SJCRH30 (cell line): ENCODE measurements at places on chromosomes 3 and 15. TPM values are rescaled to one million over a fixed set of nuclear protein-coding genes. Genes with fewer than 3 reads are reported as not detected.

TGM4 gene
- not detected in 2 replicates for total RNA-seq

RFX7 gene
- 13.7 and 15.3 TPM in 2 replicates for total RNA-seq

ST3GAL6 gene
- 17.1 and 17.6 TPM in 2 replicates for total RNA-seq

CCDC191 gene
- total RNA-seq = 0.20 TPM in 1 of 2 replicates, not detected in the other

DNA sequence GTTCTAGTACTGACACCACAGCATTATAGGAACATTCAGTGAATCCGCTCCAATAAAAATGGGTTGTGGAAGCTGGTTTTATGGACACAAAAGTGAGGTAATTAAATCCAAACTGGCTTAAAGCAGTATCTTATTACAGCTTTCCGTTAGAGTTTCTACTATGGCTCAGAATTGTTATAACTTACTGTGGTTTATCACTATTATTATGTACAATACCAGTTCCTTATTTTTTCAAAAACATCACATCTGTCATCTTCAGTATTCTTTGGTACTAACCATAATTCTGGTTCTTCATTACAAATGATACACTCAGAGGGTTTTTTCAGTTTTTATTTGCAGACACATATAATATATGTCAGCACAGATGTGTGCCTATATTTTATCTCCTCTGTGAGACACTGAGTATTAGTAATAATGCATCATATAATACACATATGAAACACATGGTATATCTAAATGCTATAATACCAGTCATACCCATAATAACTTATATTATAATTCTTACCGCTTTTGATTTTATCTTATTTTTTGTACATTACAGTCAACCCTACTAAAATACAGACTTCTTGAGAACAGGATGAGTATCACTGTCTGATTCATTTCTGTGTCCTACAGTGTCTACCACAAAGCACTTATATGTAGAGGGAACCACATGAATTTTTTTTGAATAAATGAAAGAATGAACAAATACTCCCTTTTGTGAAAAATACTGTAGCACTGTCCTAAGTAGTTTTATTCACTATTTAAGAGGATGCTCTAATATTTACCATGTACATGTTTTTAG is 39.0 kb downstream of the CMSS1 start:
- no peak overlapping the region for H3K27ac ChIP-seq
- peaks cover 9% of the 10 kb centered on the region for H3K36me3 ChIP-seq
- no peak for DNase-seq
- H3K27me3 ChIP-seq = no peaks in the 10 kb centered on the region
- H3K4me1 ChIP-seq = peaks cover 11% of the 10 kb centered on the region

DNA sequence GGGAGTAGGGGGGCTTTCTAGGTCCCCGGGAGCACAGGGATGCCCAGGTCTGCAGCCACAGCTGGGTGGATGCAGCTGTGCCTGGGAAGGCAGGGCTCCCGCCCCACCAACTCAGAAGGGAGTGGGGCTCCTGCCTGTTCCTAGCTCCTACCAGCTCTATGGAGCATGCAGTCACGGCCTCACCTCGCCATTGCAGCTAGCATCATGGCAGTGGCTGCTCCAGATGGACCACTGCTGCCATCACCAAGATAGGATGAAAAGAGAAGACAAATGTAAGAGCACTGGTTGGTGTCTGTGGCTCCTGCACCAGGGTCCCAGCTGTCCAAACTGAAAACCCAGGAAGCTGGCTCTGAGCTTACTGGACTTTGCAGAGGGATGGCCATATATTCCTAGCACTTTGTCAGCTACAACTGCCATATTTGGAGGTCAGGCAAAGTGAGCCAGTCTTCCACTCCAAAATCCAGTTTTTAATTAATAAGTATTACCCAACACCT is 3.0 kb upstream of the LIMD1 start:
- H3K4me1 ChIP-seq = peaks cover 20% of the 10 kb centered on the region
- no peak for DNase-seq
- no peaks in the 10 kb centered on the region for H3K27me3 ChIP-seq
- H3K4me3 ChIP-seq = no peak overlapping the region
- H3K27ac ChIP-seq = no peak overlapping the region

DNA sequence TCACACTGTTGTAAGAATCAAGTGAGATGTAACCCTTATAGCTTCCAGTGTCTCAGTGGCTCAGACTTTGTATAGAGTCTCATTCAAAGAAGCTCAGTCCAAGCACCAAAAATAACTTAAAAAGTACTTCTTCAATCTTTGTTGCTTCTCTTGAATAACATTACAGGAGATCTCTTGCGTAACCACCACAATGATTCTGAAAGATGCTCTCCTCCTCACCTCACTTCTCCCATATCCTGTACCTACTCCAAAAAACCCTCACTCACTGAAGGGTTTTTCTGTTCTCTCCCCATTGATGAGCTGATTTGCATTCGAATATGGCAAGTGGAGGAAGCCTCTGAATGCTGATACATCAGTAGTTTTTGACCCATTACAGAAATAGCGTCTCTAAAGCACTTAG is 39.4 kb upstream of the MRPS22 start:
- H3K4me3 ChIP-seq = no peak overlapping the region
- no peak for DNase-seq
- no peaks in the 10 kb centered on the region for H3K27me3 ChIP-seq

DNA sequence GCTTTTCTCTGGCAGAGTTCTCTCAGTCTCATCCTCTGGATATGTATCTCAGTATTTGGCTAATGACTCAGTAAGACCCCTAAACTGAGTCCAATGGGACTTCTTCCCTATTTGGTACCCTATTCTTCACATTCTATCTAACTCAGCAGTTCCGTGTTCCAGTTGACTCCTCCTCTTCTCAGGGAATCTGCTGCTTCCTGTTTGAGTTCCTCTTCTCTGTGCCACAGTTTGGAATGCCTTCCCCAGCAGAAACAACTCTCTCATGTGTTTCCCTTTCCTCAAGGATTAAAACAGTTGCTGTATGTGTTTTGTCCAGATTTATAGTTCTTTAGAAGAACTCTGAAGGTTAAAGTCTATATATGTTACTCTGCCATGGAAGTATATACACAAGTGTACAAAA is 344.0 kb upstream of the RARB start:
- no peak overlapping the region for H3K27ac ChIP-seq
- no peaks in the 10 kb centered on the region for H3K36me3 ChIP-seq
- no peaks in the 10 kb centered on the region for H3K4me1 ChIP-seq
- H3K27me3 ChIP-seq = no peaks in the 10 kb centered on the region
- DNase-seq = no peak

DNA sequence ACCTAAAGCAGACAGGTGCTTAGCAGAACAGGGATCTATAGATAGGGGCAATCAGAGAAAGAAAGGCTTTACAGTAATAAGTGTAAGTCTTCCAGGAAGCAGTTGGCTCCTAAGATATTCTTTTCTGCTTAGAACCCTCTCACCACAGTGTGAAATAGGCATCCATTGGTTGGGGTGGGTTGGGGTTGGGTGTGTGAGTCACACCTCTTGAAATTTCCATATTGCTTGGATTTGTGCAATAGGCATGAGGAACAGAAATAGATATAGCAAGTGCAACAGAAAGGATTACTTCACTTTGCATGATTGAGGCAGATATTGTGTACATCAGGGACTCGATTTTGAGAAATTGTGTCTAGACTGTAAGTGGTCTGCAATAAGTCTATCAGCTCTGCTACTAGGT is 200.1 kb upstream of the GAP43 start:
- H3K4me3 ChIP-seq = no peak overlapping the region
- no peaks in the 10 kb centered on the region for H3K27me3 ChIP-seq

- H3K27ac ChIP-seq = no peak overlapping the region
- H3K4me1 ChIP-seq = peaks cover 14% of the 10 kb centered on the region
- no peaks in the 10 kb centered on the region for H3K27me3 ChIP-seq
- no peak overlapping the region for H3K4me3 ChIP-seq
- H3K36me3 ChIP-seq = no peaks in the 10 kb centered on the region
- no peak for DNase-seq
Measured at GRCh38 chr3:108126348-108126747, 35.5 kb upstream of the CD47 start.

GRCh38 chr3:160474416-160474838 is 24.8 kb upstream of the TRIM59 start:
- no peaks in the 10 kb centered on the region for H3K36me3 ChIP-seq
- no peaks in the 10 kb centered on the region for H3K4me1 ChIP-seq
- no peak overlapping the region for H3K27ac ChIP-seq
- no peak overlapping the region for H3K4me3 ChIP-seq

DNA sequence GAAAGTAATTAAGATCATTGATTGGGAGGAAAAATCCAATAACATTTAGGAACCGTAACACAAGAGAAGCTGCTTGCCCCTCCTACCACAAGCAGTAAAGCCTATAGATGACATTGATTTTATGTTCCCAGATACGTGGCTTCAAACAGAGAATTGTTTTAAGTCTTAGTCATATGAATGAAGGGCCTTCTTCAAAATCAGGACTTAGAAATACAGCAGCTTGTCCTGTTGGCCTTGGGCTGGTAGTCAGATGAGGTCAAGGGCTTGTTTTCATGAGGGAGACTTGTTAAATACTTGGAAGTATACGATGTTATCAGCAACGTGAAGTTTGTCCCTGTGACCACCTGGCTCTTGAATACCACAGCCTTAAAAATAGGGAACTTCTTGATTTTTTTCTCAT is 114.4 kb downstream of the VGLL4 start:
- H3K36me3 ChIP-seq = no peaks in the 10 kb centered on the region
- no peaks in the 10 kb centered on the region for H3K27me3 ChIP-seq
- DNase-seq = no peak
- H3K27ac ChIP-seq = no peak overlapping the region

- DNase-seq = peak; percentile 40
- peaks cover 3% of the 10 kb centered on the region; the same call in 1 of the 2 replicates for H3K27me3 ChIP-seq
- H3K4me1 ChIP-seq = no peaks in the 10 kb centered on the region
- H3K4me3 ChIP-seq = no peak overlapping the region
- H3K27ac ChIP-seq = no peak overlapping the region
- H3K36me3 ChIP-seq = no peaks in the 10 kb centered on the region
Measured at GRCh38 chr3:114155370-114155821, 23.5 kb downstream of the DRD3 start.

GRCh38 chr3:113662824-113663223 is 33.6 kb downstream of the USF3 start:
- H3K36me3 ChIP-seq = peaks cover 7% of the 10 kb centered on the region; the same call in 1 of the 2 replicates
- peaks cover 25% of the 10 kb centered on the region for H3K4me1 ChIP-seq
- no peak overlapping the region for H3K27ac ChIP-seq
- H3K4me3 ChIP-seq = no peak overlapping the region
- H3K27me3 ChIP-seq = no peaks in the 10 kb centered on the region
- DNase-seq = no peak

- no peak overlapping the region for H3K27ac ChIP-seq
- no peaks in the 10 kb centered on the region for H3K27me3 ChIP-seq
- no peaks in the 10 kb centered on the region for H3K4me1 ChIP-seq
- DNase-seq = no peak
Measured at GRCh38 chr3:57753016-57753415, 3.1 kb upstream of the SLMAP start.

- H3K27ac ChIP-seq = no peak overlapping the region
- H3K4me1 ChIP-seq = no peaks in the 10 kb centered on the region
- H3K27me3 ChIP-seq = no peaks in the 10 kb centered on the region
- H3K4me3 ChIP-seq = no peak overlapping the region
- DNase-seq = no peak
- H3K36me3 ChIP-seq = no peaks in the 10 kb centered on the region
Measured at GRCh38 chr3:1632128-1632527, 466.5 kb upstream of the CNTN4 start.

DNA sequence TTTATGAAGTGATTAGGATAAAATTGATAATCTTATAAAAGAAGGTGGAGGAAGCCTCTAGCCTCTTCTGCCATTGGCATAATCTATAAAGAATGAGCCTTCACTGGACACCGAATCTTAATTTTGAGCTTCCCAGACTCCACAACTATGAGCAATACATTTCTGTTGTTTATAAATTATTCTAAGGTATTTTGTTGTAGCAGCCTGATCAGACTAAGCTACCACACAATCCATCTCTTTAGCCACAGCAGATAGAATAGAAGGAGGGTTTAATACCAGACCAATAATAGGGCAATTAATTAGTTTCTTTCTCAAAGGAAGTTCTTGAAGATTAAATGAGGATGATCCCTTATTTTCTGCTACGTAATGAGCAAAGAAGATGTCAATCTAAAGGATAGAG is 33.3 kb downstream of the SUCNR1 start:
- no peaks in the 10 kb centered on the region for H3K36me3 ChIP-seq
- no peaks in the 10 kb centered on the region for H3K27me3 ChIP-seq
- peaks cover 21% of the 10 kb centered on the region for H3K4me1 ChIP-seq
- no peak for DNase-seq
- H3K27ac ChIP-seq = no peak overlapping the region
- no peak overlapping the region for H3K4me3 ChIP-seq

DNA sequence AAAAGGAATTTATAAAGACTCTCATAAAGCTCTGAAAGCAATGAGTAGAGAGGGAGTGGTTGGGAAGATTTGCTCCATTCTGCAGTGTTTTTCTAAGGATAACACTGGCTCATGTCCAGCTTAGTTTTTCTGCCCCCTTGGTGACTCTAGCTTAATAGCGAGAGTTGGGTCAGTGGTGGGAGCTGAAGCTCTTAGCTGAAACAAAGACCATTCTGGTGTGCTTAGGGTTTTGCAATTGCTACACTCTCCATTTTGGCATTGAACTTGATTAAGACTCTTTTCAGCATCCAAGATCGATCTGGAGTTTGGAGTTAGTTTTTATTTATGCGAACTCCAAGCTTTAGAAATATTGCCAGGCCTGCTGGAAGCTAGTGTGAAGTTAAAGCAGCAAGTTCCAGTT is 98.0 kb downstream of the ATG7 start:
- no peaks in the 10 kb centered on the region for H3K27me3 ChIP-seq
- H3K4me3 ChIP-seq = no peak overlapping the region
- peaks cover 45% of the 10 kb centered on the region for H3K4me1 ChIP-seq
- peak overlapping the region; percentile 86; the same call in 1 of the 2 replicates for H3K27ac ChIP-seq
- H3K36me3 ChIP-seq = peaks cover 11% of the 10 kb centered on the region

DNA sequence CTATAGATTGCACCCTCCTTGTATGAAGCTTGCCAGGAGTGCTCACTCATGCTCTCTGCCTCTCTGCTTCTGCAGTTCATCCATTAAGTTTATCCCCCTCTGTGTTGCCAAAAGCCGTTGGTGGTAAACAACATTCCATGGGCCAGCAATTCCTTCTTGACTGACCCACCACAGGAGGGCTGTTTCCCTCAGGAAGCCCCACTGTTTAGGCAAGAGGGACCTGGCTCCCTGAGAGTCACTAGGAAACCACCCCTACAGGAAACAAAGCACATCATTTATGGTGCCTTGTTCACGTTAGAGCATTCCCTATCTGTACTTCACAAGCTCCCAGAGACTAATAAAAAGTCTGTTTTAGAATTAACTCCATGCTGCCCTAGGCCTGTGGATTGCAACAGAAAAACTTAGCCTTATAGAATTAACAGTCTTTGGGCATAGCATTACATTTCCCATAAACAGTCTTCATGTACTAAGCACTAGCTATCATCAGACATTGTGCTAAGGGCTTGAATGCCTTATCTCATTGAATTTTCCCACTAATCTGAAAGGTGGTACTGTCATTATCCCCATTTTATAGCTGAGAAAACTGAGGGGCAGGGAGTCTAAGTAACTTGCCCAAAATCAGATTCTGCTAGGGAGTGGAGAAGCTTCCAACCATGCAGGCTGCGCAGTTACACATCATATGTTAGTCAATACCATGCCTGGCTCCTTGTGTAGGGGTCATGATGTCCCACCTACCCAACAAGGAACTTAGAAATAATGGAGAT is 149.9 kb downstream of the SHQ1 start:
- H3K36me3 ChIP-seq = no peaks in the 10 kb centered on the region
- DNase-seq = no peak
- no peaks in the 10 kb centered on the region for H3K27me3 ChIP-seq
- H3K4me1 ChIP-seq = no peaks in the 10 kb centered on the region
